ENCODE measurements at places on chromosomes 5 and 9.

DNA sequence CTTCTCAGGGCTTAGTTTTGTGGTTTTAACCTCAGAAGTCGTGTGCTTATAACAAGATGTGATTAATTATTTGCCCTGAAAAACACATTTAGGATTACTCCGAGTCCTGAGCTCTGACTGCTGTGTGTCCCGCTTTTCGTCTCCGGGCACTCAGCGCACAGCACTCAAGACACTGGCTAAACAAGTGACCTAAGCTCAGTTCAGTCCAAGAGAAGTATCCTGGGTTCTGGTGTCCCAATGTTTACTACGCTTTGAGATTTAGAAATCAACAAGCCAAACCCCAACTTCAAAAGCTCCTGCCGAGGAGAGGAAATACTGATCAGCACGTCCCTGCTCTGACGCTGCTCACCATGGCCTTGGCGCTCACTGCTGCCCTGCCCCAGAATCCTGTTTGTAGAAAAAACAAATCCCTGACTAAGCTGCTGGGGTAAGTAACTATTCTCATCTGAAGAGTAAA, 53.2 kb downstream of the IPPK start:
- DNase-seq: no peak

GRCh38 chr5:133485468-133485867, 126.9 kb downstream of the FSTL4 start:
- peak; percentile 53 for DNase-seq

DNA sequence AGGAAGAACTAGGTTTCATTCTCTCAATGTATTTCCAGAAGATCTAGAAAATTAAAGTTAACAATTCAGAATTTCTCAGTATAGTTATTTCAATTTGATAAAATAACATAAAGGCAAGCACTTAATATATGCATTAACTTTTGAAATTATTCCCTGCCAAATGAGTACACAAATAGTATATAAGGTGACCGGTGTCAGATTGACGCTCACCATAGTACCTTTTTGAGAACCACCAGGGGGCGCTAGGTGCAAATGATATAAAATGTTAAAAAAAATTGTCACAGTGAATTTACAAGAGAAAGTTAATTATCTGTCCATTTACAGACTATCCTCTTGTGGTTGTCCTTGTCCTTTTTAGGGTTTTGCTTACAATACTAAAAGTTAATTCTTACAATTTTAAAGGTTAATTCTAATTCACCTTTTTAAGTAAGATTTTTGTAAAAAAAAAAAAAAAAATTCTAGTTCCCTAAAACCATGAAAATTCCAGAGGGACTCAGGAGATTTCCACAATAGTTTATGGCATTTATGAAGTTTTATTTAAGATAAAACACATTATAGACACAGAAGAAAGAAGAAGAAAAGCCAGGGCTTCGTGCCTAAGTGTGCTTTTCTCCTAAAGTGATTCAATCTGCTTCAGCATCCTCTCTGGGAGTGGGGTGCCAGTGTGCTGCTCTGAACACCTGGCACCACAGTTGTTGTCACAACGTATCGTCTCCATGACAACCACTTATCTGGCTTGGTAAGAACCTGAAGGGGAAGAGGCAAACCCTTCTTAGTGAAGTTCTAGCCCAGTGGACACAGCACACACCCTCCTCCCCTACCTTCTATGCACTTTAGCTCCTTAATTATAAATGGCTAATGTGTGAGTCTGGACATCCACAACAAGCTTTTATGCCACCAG, 1.7 kb downstream of the ADAMTS16 start:
- DNase-seq: peak; percentile 47

DNA sequence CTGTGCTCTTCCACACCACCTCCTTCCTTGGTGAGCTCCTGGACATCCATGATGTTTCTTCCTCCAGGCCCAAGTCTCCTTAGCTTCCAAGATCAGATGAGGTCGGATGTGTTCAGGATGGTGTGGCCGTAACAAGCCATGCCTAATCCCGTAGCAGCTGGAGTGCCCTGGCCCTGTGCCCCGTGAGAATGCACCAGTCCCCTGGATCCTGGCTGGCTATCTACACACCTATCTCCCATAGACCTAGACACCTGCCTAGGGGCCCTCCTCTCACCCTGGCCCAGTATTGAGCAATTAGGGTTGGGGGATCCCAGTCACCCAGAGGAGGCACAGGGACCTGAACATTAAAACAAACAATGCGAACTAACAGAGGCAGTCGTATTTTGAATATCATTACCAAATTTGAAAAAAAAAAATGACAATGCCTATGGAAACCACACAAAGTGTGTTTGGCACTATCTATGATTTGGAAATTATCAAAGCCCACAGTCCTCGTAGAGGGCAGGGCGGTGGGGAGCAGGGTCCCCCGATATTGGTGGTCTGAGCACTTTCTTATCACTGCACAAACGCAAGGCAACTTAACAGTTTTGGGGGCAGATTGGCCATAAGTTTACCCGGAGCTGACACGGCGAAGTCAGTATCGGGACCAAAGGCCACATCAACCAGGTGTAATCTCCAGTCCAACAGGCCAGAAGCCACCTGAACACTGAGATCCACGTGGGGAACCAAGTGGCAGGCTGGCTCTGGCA, 13.2 kb downstream of the ENG start:
- no peak for DNase-seq

DNA sequence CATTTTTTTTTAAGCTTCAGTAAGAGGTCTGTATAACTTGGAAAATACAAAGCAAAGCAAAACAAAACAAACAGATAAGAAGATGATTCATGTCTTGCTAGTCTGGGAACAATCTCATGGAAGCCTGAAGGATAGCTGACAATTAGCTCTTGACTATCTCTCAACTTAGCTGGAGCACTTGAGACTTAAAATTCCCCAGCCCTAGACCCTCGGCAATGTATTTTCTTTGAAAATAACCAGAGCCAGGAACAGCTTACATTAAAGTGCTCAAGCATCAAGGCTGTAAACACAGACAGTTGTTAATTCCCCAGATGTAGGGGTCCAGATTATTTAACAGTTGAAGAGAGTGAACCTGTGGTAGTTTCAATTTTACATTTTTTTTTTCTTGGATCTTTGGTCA, 82.9 kb downstream of the TMEM252 start:
- no peak for DNase-seq

DNA sequence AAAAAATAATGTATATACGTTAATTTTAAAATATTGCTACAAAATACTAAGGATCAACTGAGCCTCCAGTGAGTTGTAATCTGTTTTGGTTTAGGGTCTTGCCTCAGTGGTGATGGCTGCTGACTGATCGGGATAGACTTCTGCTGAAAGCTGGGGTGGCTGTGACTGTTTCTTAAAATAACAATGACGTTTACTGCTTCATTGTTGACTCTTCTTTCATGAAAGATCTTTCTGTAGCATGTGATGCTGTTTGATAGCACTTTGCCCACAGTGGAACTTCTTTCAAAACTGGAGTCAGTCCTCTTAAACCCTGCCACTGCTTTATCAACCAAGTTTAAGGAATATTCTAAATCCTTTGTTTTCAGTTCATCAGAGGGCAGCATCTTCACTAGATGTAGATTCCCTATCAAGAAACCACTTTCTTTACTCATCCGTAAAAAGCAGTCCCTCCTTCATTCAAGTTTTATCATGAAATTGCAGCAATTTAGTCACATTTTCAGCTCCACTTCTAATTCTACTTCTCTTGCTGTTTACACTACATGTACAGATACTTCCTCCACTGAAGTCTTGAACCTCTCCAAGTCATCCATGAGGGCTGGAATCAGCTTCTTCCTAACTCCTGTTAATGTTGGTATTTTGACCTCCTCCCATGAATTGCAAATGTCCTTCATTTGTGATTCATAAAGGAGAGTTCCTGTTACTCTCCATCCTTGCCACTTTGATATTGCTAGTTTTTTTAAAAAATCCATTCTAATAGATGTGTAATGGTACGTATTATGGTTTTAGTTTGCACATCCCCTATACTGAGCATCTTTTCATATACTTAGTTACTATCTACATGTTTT, 41.5 kb upstream of the PTPDC1 start:
- DNase-seq: no peak

GRCh38 chr9:96025995-96026602, 150.6 kb downstream of the ERCC6L2 start:
- no peak for DNase-seq

DNA sequence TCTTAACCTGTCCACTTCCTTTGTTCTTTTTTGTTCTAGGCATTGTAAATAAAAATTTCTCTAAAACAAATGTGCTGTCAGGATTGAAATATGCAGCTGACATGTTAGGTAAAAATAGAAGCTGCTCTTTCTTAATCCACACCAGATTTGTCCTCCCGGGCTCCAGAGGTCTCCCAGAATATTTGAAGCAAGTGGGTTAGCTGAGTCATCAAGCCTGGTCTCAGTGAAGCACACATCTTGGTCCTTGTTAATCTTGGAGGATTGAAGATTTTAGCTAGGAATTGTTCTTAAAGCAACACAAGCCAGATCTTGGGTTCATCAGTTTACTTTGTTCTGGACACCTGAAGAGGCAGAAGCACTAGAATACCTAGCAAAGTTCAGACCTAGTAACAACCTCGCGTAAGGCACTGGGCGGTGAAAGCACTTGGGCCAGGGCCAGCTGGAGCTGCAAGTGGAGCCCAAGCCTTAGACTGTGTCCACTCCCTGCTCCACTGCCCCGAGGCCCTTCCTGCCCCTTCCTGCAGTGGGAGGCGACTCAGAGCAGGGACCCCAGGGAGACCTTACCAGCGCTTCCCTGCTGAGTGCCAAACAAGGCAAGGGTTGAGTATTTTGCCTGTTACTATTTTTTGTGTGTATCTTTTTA, 36.5 kb downstream of the HABP4 start:
- no peak for DNase-seq

- DNase-seq: no peak
Measured at GRCh38 chr9:755454-756381, 85.8 kb upstream of the DMRT1 start.

DNA sequence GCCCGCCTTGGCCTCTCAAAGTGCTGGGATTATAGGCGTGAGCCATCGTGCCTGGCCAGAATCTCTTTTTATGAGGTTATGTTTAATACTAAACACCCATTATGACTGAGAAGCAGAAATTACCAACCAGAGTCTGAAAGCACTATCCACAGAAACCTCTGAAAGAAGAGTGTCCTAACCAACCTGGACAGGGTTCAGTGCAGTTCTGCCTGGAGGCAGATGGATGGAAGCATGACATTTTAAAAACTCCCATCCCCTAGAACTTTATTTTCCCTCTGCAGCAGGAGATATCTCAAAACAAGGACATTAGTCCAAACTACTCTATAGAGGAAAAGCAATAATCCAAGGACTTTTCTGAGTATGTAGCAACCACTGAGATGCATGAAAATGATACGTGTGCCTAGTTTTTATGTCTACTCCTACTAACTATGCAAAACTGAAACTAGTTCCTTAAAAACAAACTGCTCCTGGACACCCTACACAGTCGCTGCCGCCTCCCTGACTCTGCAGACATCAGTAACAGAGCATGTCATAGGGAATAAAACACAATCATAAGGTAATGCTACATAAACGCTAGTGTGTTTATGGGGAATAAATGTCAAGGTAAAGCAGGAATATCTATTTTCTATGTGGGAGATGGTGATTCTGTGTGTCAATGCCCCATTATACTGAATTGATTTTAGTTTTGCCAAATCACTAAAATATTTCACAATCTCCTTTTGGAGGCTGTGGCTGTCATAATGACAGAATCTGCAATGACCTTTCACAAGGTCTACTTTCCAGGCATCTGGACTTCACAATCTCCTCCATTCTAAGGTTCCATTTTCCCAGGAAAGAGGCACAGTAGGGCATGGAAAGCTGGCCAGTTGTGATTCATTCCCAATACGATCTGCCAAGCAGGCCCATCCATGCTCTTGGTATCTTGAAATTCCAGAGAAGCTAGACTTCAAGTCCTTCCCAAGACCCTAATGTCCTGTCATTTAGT, 122.8 kb downstream of the SIL1 start:
- DNase-seq: no peak

DNA sequence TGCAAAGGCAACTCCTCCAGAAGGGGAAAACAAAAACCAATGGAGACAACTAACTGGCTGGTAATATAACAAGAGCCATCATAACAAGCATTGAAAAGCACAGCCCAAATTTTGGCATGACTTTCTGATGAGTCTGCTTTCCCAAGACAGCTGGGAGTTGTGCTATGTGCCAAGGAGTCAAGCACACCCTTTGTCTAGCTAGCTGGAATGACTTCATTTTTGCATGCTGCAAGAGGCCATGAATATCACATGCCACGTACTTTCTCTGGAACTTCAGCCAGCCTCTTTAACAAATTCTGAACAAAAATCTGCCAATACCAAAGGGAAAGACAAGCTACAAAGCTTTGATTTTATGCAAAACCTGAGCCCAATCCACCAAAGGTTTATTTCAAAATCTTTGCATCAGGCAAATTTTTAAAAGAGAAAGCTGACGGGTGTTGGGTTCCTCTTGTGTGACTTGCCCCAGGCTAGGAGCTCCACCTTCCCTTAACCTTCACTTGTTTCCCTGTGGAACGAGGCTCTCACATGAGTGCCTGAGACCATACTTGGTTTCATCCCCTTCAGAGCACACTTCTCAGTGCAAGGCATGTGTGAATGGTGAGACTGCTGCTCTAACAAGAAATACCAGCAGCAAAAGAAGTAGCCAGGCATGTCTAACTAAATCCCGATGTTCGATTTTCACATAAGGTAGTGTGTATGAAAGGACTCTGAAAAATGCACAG, 47.3 kb downstream of the S1PR3 start:
- no peak for DNase-seq

DNA sequence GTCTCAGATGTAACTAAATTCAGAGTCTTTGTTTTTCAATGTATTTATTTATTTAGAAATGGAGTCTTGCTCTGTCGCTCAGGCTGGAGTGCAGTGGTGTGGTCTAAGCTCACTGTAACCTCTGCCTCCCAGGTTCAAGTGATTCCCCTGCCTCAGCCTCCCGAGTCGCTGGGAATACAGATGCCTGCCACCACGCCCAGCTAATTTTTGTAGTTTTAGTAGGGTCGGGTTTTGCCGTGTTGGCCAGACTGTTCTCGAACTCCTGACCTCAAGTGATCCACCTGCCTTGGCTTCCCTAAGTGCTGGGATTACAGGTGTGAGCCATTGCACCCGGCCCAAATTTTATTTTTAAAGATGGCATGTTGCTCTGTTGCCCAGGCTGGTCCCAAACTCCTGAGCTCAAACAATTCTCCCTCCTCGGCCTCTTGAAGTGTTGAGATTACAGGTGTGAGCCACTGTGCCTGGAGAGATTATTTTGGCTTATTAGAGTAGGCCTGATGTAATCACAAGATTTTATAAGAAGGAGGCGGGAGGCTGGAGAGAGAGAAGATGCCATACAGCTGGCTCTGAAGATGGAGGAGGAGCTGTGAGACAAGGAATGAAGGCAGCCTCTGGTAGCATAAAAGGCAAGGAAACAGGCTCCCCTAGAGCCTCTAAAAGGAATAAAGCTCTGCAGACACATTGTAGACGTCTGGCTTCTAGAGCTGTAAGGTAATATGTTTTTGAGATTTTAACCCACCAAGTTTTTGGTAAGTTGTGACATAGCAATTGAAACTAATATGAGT, 12.9 kb upstream of the KLF9 start:
- DNase-seq: no peak

GRCh38 chr9:131656356-131657036, 83.4 kb downstream of the RAPGEF1 start:
- DNase-seq: no peak

GRCh38 chr5:11164531-11165294, 403.7 kb upstream of the DAP start:
- DNase-seq: no peak

GRCh38 chr9:98010445-98010844, 27.3 kb downstream of the ANP32B start:
- no peak for DNase-seq

- DNase-seq: no peak
Measured at GRCh38 chr5:56851258-56851941, 36.1 kb downstream of the MAP3K1 start.

All from NCI-H526 (cell line).